SK-N-MC (cell line): ENCODE measurements at places on chromosomes 2 and 18.

DNA sequence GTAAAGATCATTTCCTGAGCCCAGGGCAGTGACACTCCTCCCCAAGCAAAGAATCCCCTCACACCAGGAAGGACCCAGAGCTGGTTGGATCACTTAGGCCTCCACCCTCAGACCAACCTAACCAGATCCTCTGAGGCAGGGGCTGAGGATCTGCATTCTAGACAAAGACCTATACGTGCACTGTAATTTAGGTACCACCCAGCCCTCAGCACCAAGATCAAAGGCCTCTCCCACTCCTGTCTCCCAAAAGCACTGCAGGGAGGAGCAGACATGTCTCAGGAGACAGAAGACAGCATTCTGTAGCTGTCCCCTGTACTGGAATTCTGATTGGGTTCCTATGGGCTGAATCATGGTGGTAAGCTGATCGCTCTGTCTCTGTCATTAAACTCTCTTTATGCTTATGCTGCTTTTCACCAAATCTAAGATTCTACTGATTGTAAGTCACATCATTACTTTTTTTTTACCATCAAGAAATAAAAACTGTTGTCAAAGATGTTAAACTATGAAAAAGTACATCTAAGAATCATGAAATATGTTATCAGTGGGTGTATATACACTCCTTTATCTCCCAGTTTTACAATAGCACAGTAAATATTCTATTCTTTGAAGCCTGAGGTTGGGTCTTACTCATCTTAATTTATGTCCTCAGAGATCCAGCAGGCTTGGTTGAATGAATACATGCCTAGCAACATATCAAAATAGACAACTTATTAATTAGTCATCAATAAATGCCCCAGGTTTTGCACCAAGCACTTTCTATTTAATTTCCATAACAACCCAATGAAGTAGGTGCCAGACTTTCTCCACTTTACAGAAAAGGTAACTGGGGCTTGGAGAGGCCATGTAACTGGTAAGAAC is 28.3 kb downstream of the MCFD2 start:
- no peak for DNase-seq

GRCh38 chr18:63774511-63774910 is 707 bp upstream of the SERPINB7 start:
- no peak for DNase-seq

DNA sequence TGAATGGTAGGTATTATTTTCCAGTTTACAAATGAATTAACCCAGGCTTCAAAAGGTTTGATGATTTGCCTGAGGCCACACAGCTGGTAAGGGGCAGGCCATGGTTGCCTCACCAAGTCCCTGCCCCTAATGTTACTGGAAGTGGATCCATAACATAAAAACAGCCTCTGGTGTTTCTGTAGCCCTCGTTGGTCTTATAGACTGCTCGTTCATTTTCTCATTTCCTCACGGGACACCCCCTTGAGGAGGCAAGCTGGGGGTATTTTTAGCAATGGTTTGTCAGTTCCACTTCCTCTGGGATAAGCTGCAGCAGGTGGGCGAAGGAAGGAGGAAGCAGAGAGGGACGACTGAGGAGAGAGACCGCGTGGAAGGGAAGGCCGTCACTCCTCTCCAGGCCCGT is 32.9 kb upstream of the NDUFV2 start:
- no peak for DNase-seq

- DNase-seq, result no peak
Observed at GRCh38 chr2:230958820-230959756, 34.0 kb upstream of the GPR55 start.

- DNase-seq, result no peak
Observed at GRCh38 chr18:76984193-76985155, 148.1 kb downstream of the MBP start.

- no peak for DNase-seq
Observed at GRCh38 chr2:69993708-69994107, 32.3 kb upstream of the ASPRV1 start.

DNA sequence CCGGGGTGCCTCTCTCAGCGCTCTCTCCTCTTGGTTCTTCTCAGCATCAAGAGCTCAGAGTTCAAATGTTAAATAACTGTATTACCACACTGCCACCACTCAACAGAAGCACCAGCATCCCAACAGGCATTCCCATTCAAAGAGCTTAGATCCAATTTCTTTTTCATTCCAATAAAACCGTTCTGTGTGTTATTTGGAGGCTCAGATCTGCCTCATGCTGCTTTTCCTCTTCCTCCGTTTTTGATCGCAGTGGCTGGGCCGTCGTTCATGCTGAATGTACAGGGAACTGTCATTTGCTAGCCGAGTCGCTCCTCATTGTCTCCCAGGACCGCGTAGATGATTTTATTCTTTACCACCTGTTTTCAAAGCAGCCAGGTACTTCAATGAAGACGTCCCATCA is 798.9 kb upstream of the SALL3 start:
- DNase-seq, result no peak

DNA sequence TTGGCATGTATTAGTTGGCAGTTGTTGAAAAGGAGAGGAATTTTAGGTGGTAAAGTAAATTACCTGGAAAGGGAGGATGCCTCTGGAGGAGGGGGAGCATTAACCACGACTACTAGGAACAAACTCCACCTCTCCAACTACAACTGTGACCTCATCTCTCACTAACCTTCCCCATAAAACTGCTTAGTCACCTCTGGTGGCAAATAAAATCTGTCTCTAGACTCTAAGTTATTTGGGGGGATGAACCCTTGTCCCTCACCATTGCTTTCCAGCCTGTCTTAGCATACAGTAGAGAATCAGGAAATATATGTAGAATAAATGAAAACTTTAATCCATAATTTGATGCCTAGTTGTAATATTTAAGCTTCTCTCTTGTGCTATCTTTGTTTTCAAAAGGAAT is 27.6 kb upstream of the MYO1B start:
- no peak for DNase-seq

DNA sequence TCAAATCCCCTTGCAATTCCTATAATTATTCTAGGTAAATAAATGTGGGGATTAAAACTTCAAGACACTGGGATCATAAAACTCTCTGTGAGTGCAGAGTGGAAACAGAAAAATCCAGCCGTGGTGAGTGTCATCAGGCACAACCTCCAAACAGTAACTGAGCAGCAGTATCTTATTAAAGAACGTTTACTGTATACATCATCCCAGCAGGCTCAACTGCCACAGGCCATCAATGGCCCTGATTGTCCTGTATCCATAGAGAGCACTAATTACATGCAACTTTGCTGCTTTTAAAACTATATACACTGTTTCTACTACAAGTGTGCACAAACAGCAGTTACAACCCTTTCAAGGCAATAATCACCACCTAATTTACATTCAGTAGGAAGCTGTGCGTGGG is 23.9 kb downstream of the GAREM1 start:
- no peak for DNase-seq

GRCh38 chr18:22822841-22823508 is 110.2 kb upstream of the RBBP8 start:
- DNase-seq, result no peak

- DNase-seq, result no peak
Observed at GRCh38 chr2:177692042-177692782, 299.6 kb downstream of the AGPS start.

- DNase-seq, result no peak
Observed at GRCh38 chr18:78319264-78319663, 660.4 kb upstream of the SALL3 start.

DNA sequence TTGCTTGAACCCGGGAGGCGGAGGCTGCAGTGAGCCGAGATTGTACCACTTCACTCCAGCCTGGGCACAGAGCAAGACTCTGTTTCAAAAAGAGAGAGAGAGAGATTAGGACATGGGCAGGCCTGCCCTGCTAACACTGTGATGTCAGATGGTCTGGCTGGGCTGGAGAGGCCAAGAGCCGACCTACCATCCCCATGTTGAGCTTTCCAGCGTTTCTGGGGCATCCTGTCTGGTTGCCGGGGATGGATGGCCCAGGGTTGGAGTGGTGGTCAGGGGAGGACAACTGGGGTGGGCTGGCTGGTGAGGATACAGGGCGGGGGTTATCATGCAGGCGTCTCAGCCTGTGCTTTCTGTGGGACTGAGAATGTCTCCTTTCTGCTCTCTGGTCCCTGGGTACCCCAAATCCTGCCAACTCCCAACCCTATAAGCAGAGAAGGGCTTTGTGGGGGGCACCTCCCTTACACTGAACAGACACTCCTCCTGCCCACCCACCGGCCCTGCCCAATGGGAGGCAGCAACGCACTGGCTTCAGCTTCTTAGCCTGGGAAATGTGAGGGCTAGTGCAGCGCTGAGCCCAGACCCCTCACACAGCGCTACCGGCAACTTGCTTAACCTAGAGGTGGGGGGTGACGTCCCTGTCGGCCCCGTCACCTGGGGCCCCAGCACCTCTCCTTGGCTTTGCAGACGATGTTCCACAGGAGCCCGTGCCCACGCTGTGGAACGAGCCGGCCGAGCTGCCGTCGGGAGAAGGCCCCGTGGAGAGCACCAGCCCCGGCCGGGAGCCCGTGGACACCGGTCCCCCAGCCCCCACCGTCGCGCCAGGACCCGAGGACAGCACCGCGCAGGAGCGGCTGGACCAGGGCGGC is 5.4 kb downstream of the SNORC start:
- DNase-seq, result no peak

DNA sequence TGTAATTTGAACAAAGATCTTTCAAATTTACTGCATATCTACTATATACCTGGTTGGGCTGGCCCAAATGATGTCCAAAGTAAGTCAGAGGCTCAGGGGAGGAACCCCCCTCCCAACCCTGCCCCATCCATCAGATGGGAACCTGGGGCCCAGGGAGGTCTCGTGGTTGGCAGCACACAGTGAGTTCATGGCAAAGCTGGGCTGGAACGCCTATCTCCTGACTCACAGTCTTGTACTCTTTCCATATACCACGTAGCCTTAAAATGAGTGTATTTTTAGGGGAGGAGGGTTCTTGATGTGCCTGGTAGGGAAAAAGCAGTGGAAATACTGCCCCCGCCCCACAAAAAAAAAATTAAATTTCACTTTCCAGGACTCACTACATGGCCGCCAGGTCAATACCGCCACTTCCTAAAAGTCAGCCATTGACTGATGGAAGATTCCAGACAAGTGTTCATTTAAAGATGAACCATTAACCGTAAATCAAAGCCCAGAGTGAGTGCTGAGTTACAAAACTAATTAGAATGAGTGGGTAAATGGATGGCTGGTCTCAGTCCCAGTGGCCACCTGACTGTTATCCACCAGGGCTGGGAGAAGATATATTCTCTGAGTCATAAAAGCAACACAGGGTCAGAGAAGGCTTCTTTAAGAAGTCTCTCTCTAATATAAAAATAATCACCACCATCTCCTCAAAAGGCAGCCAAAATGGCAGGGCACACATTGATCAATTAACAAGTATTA is 80.5 kb downstream of the ZBTB7C start:
- no peak for DNase-seq

GRCh38 chr2:235142601-235143000 is 190.8 kb downstream of the SH3BP4 start:
- no peak for DNase-seq

DNA sequence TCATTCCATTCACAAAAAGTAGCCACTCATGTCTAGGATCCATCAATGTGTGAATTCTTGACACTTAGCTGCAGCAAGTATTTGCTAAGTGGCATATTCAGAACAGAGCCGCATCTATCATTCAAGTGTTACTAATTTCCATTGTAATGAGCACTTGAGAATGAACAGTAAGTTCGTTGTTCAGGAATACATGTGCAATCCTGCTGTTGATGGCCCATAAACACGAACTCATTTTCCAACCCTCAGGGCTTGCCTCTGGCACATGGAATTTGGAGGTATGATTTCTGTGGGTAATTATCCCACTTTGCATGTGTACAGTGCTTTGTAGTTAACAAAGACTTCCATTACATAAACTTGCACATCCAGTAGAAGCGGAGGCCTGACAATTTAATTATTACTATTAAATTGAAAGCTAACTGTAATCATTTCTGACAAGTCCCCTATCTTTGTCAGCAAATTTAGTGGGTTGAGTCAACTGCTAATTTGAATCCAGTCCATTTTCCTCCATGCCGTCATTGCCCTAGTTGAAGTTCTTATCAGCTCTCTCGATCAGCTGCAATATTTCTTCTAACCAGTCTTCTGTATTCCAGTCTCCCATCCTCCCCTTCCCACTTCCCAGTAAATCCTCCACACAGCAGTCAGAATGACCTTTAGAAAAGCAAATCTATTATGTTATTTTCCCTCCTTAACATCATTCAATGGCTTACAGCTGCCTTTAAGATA is 116.0 kb upstream of the AQP4 start:
- no peak for DNase-seq

- no peak for DNase-seq
Observed at GRCh38 chr2:231660860-231661259, 47.5 kb upstream of the PTMA start.

GRCh38 chr2:194927489-194927888 is 729.5 kb upstream of the SLC39A10 start:
- no peak for DNase-seq

DNA sequence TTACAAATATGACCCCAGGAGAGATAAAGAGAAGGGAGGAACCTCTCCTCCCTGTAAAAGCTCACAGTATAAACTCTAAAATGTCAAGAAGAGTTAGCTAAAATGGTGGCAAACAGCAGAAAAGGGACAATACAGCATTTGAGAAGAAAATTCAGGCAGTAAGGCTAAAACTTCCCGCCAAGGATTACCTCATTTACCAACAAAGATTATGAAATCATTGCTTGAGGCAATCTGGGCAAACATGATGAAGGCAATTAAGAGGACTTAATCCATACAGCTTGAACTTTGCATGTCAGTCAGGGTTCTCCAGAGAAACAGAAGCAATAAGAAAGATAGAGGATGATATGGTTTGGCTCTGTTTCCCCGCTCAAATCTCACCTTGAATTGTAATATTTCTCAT is 81.4 kb downstream of the CMPK2 start:
- peak; percentile 44 for DNase-seq

- no peak for DNase-seq
Observed at GRCh38 chr2:14557111-14557510, 75.4 kb upstream of the LRATD1 start.

DNA sequence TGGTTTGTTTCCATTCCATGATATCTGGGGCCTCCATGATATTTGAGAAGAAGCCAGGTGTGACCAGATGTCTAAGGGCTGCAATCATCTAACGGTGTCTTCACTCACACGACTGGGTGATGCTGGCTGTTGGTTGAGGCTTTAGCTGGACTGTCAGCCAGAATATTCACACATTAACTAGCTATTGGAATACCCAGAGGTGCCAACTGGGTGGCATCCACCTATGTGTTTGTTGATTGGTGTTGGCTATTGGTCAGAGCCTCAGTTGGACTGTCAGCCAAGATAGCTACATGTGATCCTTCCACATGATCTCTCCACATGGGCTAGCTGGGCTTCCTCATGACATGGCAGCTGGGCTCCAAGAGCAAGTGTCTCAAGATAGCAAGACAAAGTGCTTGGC is 117.4 kb downstream of the CDCA7 start:
- DNase-seq, result no peak

- DNase-seq, result no peak
Observed at GRCh38 chr2:126771501-126772195, 115.7 kb downstream of the GYPC start.

GRCh38 chr2:123696021-123696420 is 329.1 kb upstream of the CNTNAP5 start:
- DNase-seq, result no peak

DNA sequence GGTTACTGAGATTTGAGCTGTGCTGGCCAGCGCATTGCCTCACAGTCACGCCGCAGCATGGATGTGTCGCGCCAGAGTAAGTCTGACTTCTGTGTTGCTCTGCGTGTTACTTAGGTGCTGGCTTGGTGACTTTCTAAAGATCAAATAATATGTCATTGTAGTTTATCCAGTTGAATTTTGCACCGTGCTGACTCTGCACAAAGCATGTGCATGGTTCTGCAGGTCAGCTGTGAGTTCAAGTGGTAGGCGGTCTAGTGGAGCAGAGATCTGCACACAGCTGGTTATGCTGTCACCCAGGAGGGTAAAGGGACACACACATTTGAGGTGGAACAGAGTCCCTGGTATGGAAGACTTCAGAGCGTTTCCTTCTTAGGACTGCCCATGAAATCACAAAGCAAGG is 105.1 kb downstream of the CEP192 start:
- no peak for DNase-seq
